H7 (cell line): ENCODE measurements at places on chromosomes 4 and X. TPM values are rescaled to one million over a fixed set of nuclear protein-coding genes. Genes with fewer than 3 reads are reported as not detected.
A peak's percentile ranks its signal among the peaks of the same experiment; 100 is the strongest.

DNA sequence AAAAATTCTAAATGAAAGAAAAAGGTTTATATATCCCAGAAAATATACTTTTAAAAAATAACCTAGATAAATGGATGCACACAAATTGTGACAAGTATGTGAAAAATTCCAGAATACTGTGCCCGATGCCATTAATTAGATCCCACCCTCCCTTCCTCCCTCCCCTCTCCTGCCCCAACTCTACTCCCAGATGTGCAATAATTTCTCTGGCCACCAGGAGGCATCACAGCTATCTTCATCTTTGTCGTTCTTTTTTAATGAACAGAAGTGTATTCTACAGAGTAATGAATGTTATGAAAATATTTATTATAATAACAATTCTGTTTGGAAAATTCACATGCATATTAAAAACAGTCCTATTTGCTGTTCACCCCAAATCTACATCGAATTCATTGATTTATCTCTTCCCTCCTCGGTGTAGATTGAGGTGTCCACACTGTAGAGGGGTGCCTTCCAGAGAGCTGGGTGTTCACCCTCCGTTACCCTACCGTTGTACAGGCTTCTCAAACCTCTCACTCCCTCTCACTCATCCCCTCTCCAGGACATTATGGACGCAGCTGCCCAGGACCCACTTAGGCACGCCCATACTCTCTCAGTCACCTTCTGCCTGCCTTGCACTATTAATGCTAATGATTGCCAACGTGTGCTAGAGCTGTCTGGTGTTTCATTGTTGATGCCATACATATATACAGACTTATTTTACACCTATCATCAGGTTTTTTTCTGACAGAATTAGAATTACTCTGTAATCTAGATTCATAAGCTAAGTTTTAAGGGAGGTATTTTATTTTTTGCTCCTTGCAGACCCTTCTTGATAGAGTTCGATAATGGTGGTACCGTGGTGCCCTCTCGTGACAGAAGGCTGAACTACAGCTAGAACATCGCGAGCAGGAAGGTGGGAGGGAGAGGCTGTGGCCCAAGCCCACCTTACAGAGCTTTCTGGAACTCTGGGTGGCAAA lies 14.1 kb downstream of the RAB40AL start:
- DNase-seq, result peak; percentile 45

DNA sequence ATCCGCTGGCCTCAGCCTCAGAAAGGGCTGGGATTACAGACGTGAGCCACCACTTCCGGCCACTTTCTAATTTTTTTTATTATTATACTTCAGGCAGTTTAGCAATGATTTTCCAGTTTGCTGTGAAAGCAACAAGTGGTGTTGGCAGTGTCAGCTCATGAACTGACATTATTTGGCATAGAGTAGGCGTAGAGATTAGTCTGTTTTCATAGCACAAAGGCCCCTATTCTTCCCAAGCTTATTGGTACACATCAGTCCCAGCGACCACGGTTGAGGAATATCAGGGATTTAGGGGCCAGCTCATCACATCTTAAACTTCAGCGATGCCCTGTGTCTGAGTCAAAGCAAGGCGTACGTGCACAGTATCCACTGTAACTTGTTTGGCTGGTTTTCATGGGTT lies 53.0 kb upstream of the RASSF6 start:
- no peak for DNase-seq

Gene MAB21L2
- not detected in 2 replicates for total RNA-seq

Gene ABLIM2
- total RNA-seq, result 1.6 and 1.9 TPM in 2 replicates

DNA sequence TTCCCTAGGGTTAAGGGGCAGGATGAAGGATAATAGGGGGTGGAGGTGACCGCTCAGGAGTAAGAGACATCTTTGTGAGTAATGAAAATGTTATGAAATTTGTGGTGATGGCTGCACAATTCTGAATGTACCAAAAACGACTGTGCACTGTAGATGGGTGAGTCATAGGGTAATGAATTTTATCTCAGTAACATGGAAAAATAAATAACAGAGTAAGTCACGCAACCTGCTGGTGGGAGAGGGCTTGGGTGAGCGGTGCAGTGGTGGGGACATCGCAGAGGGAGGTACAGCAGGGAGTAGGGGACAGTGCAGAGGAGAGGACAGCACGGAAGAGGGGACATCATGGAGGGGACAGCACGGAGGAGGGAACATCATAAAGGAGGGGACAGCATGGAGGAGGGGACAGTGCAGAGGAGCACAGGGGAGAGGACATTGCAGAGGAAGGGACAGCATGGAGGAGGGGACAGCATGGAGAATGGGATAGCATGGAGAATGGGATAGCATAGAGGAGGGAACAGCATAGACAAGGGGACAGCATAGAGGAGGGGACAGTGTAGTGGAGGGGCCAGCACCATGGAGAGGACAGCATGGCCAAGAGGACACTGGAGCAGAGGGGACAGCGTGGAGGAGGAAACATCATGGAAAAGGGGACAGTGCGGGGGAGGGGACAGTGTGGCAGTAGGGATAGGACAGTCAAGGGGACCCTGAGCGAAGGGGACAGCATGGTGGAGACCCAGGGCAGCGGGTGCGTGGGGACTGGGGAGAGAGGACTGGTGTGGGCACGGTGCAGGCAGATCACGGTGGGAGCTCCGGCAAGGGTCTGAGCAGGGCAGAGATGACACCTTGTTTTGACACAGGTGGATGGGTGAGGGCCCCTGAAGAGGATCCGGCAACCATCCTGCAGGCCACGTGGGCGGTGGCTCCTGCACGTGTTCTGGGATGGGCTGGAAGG lies 68.5 kb upstream of the MXD4 start:
- peak; percentile 56 for DNase-seq

GRCh38 chr4:99633772-99634171 lies 23.9 kb downstream of the C4orf54 start:
- no peak for DNase-seq

DNA sequence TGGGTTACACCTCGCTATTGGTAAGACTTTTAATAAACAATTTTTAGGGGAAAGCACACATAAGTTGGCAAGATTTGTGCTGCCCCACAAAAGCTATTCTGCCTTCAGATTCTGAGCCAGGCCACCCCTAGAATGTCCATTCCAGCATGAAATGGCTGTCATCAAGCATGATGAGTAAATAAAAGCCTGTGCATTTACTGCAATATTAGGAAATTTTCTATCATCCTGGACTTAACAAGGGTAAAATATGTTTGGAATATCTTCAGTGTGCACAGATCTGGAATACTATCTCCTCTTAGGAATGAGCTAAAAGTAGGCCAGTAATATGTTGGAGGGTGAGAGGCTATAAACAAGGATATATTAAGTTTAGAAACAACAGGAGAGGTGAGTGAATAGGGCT lies 510.9 kb downstream of the ANKRD50 start:
- DNase-seq, result no peak

GRCh38 chrX:20432048-20432447 lies 165.3 kb upstream of the RPS6KA3 start:
- no peak for DNase-seq

Gene DHRSX
- total RNA-seq, result 25.5 and 29.6 TPM in 2 replicates

GRCh38 chr4:30957706-30958105 lies 237.5 kb downstream of the PCDH7 start:
- DNase-seq, result no peak

DNA sequence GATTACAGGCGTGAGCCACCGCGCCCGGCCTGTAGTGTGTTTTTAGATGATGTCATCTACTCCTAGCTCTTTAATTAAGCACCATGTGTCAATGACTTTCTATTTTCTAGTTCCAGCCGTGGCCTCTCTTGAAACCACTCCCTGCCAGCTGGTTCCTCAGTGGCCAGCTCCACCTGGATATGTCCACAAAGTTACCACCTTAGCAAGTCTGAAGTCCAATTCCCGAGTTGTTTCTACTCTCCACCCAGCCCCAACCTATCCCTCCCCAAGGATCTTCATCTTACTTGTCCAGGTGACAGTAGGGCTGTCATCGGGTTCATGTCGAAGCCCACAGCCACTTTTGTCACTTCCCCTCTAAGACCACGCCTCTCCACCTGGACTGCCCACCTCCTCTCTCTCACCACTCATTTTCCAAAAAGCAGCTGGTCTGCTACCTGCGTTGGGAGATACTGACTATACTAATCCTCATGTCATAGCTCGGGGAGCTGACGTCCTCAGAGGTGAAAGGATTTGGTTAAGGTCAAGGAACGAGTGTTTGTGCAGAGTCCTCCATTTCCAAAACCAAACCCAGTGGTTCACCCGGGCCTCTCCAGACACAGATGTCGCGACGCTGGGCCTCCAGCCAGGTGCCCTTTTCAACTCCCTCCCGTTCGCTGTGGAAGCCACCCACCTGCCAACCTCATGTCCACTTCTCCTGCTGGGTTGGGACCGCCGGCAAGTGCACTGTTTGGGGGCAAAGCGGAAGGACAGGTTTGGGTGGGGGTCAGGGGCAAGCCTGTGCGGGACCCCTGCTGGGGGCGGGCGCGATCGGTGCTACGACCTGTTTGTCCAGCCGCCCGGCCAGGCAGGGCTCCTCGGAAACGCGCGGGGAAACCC lies 704 bp downstream of the FAM3A start:
- DNase-seq, result no peak

- no peak for DNase-seq
Observed at GRCh38 chrX:38275615-38276014, 51.7 kb downstream of the RPGR start.

GRCh38 chr4:172818901-172819300 lies 349.7 kb upstream of the GALNT7 start:
- no peak for DNase-seq

DNA sequence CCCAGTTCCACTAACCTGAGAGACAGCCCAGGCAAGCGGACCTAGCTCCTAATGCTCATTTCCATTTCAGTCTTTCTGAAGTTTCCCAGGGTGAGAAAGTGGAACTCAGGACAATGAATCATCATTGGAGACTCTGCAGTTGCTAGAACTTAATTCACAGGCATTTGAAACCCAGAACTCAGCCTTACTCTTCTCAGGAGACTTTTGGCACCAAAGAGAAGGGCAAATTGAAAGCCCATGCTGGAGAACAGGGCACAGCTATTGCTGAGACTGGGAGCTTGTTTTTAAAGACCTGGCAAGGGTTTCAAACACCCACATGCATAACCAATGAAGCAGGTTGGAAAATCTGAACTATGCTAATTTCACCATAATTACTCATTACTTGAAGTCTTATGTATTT lies 36.0 kb downstream of the BST1 start:
- no peak for DNase-seq

DNA sequence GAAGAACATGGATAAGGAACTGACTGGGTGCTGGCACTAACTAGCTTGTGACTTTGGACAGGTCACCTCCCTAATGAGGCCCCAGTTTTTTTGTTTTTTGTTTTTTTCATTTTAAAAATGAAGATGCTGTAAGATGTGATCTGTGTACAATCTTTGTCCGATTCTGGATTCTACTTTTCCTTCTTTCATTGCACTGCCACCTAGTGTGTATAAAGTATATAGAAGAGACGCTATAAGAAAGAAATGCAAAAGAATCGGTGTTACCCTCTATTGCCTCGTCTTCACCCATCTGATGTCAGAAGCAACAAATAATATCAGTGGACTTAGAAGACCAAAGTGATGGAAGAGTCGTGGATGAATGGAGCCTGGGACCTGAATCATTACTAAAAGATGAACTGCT lies 58.6 kb upstream of the P2RY10 start:
- DNase-seq, result no peak

- DNase-seq, result no peak
Observed at GRCh38 chrX:53476371-53476770, 42.2 kb upstream of the HSD17B10 start.

Gene ERAS
- total RNA-seq, result 0.21 TPM in 1 of 2 replicates, not detected in the other

DNA sequence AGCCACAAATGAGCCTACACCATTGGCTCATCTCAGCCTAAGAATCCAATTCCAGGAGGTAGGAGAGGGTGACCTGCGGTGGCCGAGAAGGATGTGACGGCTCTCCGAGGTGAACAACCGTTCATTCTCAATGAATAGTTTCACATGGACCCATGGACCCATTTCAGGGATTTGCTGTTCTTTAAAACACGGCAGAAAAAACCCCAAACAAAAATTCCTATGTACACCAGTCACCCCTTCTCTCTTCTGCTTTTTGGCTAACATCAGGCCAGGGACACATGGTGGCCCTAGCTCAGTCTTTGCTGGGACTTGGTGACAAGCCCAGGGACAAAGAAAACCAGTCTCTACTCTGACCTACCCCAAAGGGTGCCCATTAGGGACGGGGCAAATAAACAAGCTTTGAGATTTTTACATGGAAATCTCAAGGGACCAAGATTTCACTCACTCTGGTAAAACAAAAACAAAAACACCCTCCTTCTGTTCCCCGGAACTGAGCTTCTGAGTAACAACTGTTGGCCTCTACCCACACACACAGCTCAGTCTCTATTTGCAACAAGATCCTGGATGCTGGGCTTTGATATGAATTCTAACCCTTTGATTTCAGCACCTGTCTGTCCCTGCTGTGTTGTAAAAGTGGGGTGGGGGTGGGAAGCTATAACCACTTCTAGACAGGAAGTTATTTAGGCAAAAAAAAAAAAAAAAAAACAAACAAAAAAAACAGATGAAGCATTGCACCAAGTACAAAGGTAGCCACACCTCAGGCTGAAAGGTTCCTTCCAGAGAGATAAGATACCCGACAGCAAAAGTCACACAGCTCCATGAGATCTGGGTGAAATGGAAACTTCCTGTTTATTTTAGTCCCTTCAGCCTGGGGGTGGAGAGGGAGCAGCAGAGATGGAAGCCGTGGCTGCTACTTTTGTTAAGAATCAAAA lies 49.0 kb downstream of the DDX3X start:
- no peak for DNase-seq

- no peak for DNase-seq
Observed at GRCh38 chrX:44915361-44915868, 42.4 kb downstream of the KDM6A start.

DNA sequence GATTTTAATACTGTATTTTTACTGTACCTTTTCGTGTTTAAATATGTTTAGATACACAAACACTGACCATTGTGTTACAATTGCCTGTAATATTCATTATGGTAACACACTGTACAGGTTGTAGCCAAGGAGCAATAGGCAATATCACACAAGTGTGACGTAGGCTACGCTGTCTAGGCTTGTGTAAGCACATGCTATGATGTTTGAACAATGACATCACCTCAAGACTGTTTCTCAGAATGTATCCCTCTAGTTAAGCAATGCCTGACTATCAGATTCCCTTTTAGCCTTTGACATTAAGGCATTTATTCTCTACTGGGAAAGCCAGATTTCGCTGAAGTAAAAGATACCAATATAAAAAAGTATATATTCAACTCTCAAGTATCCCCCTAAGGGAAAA lies 66.2 kb downstream of the VCX3A start:
- DNase-seq, result no peak

- DNase-seq, result no peak
Observed at GRCh38 chr4:2878346-2878745, 34.7 kb downstream of the ADD1 start.

DNA sequence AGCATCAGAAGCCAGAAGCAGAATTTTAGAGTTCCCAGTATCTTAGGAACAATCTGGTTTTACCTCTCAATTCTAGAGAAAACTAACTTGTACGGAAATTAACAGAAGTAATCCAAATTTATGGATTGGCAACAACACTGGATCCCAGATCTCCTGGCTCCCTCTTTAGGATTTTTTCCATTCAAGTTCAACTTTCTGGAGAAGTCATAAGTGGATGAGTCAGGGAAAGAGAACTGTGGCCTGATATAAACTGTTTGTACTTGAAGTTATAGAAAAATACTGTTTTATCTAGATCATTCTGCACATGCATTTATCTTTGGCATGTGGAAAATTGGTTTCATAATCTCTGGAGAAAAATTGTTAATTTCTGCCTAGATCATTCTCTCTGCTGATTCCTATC lies 380.4 kb downstream of the PCDH7 start:
- DNase-seq, result no peak

- DNase-seq, result no peak
Observed at GRCh38 chr4:120435179-120435578, 368.5 kb upstream of the MAD2L1 start.

- no peak for DNase-seq
Observed at GRCh38 chr4:6309777-6310176, 40.1 kb downstream of the WFS1 start.

Gene EDNRA
- total RNA-seq, result 1.1 and 1.4 TPM in 2 replicates
